Stimulated activated CD4-positive, alpha-beta T cell treated with anti-CD3 and anti-CD28 coated beads, Interleukin-15, amount 100 ng/mL, for 1 hour (primary cell): ENCODE measurements at places on chromosomes 1 and 21.
A peak's percentile ranks its signal among the peaks of the same experiment; 100 is the strongest.

- DNase-seq = no peak
Observed at GRCh38 chr1:10980841-10981727, 31.4 kb upstream of the TARDBP start.

GRCh38 chr1:65694933-65695332 lies 97.8 kb upstream of the PDE4B start:
- no peak for DNase-seq

DNA sequence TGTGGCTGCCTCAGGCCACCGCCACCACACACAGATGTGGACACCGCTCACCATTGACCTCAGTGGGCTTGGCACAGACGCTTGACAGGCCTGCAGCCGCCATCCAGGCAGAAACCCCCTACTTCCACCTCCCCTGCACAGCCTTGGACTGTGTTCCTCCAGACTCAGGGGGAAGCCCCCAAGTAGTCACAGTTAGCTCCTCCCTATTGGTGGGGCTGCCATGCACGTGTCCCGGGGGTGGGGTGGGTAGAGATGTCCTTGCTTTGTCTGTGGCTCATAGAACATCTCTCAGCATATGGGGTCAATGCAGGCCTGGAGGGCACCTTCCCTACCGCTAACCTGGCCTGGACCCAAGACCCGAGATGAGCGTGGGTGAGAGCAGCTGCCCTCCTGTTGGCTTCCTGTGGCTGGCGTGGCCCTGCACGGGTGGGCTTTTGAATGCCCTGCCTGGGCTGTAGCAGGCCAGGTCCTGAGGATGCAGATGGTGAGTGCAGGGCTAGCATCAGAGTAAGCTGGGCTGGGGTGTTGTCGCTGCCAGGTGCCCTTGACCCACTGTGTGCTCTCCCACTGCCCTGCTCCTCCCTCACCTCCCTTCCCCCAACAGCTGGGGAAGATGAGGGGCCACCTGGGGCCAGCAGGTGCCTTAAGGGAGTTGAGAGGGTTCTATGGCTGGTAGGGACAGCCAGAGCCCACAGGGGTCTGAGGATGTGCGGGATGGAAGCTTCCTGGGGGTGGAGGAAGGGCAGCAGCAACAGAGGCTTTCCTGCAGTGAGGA lies 6.2 kb downstream of the CROCC start:
- DNase-seq = no peak

GRCh38 chr1:30588311-30589073 lies 134.9 kb downstream of the MATN1 start:
- no peak for DNase-seq

DNA sequence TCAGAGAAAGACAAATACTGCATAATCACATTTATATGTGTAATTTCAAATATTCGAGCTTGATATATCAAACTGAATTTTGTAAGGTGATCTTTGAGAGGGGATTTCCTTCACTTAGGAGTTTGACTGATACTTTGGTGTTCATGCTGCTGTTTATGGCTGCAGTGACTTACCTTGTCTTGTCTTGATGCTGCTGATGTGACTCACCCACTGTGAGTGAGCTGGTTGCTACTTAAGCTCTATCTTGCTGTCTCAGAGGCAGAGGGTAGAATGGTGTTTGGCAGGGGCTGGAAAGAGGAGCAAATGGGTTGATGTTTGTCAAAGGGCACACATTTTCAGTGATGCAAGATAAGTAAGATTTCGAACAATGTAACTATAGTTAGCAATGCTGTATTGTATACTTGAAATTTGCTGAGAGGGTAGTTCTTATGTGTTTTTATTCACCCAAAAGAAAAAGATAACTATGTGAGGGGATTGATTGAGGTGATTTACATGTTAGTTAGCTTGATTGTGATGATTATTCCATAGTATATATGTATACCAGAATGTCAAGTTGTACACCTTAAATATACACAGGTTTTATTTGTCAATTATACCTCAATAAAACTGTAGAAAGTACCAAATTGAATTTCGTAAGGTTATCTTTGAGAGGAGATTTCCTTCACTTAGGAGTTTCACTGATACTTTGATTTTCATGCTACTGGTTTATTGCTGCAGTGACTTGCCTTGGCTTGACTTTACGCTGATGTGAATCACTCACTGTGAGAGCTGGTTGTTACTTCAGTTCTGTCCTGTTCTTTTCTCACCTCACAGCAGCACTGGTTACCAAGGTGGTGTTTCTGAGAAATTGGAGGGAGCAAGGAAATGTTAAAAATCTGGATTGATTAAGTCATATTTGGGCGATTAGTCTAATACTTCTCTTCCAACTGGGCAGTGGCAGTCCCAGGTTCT lies 94.5 kb upstream of the SLC5A9 start:
- DNase-seq = no peak

GRCh38 chr1:155174324-155175280 lies 953 bp downstream of the TRIM46 start:
- no peak for DNase-seq

DNA sequence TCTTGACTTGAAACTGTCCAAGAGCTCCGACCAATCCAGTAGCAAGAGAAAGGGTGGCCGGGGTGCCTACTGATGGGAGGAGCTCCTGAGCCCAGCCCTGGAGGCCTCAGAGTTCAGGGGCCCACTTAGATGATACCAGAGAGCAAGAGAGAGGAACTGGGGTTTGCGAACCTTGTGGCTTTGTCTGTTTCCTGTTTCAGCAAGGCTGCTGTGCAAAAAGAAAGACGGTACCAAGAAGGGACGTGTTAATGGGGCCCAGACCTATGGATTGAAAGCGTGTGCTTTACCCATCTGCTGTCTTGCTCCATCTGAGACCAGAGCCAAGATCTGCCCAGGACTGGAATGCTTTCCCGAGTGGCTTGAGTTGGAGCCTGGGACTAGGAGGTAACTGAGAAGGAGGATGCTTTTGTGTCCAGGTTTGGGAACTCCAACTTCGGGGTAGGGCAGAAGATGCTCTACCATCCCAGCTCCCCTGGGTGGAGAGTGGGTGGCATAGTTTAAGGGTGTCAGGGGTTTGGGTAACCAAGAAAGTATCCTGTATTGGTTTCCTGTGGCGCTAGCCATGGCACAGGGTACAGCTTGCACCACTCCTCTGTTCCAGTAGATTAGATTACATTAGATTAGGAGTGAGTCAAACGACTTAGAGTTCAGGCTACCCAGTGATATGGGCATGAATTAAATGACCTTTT lies at the start of gene TRAF3IP3:
Gene TRAF3IP3 (plus strand): TSS at position 128 of the 689 bp plus-strand sequence. CDS start 3,987 bp downstream, outside the sequence.
- DNase-seq = peak; percentile 46

DNA sequence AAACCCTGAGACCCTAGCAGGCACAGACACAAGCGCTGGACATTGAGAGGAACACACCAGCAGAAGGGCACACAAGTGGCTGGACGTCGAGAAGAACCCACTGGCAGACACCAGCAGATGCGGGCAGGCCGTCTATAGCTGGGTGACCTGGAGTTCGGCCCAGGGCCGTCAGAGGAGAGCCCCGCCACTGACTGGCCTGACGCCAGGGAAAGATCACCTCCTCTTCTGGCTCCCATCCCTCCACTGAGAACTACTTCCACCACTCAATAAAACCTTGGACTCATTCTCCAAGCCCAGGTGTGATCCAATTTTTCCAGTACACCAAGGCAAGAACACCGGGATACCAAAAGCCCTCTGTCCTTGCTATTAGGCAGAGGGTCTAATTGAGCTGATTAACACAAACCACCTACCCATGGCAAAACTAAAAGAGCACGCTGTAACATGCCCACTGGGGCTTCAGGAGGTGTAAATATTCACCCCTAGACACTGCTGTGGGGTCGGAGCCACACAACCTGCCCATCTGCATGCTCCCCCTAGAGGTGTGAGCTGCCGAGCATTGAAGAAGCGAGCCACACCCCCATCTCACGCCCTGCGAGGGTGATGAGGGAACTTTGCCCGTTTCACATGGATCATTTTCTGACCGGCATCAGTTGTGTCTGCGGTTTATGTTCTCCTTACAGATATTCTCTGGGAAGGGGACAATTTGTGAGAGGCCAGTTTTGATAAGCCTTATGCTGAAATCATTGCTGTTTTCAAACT lies 104.8 kb downstream of the HLX start:
- DNase-seq = no peak

GRCh38 chr1:22872981-22873664 lies 99.5 kb downstream of the LACTBL1 start:
- no peak for DNase-seq

- DNase-seq = no peak
Observed at GRCh38 chr1:56535362-56535761, 44.0 kb downstream of the PLPP3 start.

DNA sequence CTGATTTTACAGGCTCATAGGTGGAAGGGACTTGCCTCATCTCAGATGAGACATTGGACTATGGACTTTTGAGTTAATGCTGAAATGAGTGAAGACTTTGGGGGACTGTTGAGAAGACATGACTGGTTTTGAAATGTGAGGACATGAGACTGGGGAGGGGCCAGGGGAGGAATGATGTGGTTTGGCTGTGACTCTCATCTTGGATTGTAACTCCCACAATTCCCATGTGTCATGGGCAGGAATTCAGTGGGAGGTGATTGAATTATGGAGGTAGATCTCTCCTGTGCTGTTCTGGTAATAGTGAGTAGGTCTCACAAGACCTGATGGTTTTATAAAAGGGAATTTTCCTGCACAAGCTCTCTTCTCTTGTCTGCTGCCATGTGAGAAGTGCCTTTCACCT lies 20.8 kb downstream of the SCYL3 start:
- no peak for DNase-seq
